ENCODE measurements at places on chromosomes 6 and 20.

- DNase-seq = peak; percentile 85
Measured at GRCh38 chr6:131819572-131820124, 11.8 kb downstream of the ENPP1 start.

- no peak for DNase-seq
Measured at GRCh38 chr6:121438869-121439268, 3.4 kb downstream of the GJA1 start.

DNA sequence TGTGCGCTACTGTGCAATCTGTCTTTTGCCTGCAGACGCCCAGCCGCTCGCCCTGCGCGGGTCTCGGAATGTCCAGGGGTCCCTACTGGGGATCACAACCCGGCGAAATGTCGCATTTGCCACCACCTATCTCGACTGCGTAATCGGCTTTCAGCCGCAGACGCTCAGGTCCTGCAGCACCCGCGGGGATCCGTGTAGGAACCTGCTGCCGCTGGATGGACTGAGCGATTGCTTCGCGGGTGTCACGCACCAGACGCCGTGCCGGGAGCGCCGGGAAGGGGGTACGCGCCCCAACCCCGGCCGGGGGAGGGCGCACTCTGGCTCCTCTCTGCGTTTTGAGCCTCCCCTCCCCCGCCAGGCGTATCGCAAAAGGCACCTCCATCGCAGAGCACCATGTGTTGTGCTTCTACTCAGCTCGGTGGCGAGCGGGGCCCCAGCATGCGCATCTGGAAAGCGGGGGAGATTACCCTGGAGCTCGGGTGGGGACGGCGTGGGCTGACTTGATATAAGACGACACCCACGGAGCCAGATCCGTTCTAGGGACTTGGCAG lies 747 bp upstream of the PTPRA start:
- peak; percentile 49 for DNase-seq

DNA sequence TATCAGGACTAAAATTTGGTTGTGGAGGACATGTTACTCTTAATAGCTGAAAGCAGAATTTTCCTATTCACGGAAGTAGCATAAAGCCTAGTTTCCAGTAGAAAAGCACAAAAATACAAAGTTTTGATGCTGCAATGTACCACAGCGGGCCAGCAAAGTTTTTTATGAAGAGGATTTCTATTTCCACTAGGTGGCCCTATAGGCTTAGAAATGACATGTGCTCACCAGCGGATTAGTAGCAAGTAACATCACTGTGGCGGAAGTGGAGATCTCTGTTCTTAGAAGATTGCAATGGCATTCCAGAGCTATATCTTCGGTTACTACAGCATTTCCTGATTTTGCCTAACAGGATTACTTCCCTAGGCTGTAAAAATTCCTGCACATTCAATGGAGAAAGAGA lies 1219.0 kb upstream of the EYS start:
- peak; percentile 4 for DNase-seq

DNA sequence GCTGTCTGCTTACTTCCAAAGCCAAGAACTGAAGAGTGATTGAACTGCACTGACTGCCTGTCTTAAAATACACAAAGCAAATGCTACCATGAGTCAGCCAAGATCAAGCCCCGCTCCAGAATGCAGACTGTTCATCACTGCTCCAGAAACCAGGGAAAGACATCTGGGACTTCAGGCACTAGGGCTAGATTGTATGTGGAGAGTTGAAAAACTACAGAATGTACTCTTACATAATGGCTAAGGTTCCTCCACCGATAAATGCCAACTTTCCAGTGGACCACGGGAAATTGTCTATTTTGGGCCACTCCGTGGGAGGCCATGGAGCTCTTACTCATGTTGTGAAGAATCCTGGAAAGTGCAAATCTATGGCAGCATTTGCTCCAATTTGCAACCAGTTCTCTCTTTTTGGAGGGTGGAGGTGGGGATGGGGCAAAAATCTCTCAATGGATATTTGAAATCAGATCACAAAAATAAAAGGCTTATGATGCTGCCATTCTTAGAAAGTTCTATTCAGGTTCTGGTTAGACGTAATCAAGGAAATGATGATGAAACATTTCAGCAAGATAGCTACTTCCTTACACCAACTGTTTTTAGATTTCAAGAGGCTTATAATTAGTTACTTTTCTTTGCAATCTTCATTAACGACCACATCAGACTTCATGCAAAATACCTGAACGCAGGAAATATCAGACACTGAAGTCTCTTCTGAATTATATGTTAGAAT lies 11.8 kb upstream of the CAP2 start:
- peak; percentile 73 for DNase-seq

- DNase-seq = no peak
Measured at GRCh38 chr20:62511915-62512610, 36.3 kb upstream of the GATA5 start.

DNA sequence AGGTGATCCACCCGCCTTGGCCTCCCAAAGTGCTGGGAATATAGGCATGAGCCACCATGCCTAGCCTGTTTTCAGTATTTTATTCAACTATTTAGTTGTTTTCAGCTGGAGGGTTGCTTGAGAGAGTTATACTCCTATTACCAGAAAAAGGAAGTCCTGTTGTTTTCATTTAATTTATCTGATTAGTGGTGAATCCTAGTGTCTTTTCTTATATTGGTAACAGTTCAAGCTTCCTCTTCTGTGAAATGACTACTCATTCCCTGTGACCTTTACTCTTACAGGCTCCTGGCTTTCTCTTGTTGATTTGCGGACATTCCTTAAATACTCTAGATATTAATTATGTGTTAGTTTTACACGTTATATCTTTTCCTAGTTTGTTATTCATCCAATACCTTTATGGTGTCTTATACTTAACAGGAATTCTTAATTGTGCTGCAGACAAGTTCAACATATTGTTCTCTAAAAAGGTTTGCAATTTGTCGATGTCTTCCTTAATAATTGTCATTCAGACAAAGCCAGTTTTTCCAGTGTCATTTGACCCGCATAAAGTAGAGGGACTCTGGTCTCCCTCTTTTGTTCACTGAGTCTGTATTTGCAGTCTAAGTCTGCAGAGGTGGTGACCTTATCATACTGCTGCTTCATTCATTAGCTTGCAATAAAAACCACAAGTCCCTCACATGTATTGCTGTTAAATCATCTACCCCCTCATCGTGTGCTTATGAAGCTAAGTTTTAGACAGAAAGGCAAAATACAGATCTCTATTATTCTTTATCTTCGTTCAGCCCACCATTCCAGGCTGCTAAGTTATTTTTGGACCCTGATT lies 51.4 kb downstream of the ZBTB9 start:
- no peak for DNase-seq

DNA sequence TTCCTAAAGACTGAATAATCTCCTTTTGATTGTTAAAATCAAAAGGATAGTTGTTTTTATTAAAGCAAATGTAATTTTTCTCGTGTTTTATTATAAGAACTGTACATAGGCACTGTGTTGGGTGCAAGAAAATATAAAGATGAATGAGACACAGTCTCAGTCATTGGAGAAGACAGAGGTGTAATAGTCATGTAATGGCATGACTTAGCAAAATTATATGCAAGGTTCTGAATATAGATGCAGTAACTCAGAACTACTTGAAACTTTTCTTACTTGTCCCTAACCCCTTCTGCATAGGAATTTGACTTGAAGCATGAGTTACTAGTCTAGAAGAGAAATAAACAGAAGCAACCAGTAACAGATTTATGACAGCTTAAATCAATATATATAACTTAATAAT lies 14.9 kb downstream of the WTAP start:
- no peak for DNase-seq

DNA sequence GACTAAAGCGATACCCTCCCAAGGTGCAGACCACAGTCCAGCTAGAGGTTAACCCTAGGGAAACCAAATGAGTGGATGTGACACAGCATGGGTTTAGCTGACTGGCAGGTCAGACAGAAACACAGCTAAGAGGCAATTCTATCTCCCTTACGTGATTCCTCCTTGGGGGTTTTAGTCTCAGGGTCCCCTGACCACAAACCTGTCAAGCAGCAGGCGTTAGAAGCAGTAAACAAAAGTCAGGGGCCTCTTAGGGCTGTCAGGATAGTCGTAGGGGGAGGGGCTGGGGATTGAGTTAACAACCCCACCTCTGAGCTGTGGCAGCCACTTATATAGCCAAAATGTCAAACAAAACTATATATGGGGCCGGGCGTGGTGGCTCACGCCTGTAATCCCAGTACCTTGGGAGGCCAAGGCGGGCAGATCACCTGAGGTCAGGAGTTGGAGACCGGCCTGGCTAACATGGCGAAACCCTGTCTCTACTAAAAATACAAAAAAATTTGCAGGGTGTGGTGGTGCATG lies 13.6 kb downstream of the KCNK5 start:
- no peak for DNase-seq

- DNase-seq = peak; percentile 45
Measured at GRCh38 chr20:47276851-47277534, 79.5 kb downstream of the ZMYND8 start.

GRCh38 chr6:142055219-142055618 lies 77.5 kb upstream of the GJE1 start:
- no peak for DNase-seq

GRCh38 chr6:125793280-125793679 lies 2.5 kb downstream of the NCOA7 start:
- no peak for DNase-seq

DNA sequence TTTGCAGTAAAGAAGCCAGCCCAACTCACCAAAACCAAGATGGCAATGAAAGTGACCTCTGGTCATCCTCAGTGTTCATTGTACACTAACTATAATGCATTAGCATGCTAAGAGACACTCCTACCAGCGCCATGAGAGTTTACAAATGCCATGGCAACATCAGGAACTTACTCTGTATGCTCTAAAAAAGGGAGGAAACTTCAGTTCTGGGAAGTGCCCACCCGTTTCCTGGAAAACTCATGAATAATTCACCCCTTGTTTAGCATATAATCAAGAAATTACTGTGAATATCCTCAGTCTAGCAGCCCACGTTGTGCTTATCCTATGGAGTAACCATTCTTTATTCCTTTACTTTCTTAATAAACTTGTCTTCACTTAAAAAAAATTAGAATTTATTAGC lies 19.4 kb upstream of the TRERF1 start:
- DNase-seq = no peak

DNA sequence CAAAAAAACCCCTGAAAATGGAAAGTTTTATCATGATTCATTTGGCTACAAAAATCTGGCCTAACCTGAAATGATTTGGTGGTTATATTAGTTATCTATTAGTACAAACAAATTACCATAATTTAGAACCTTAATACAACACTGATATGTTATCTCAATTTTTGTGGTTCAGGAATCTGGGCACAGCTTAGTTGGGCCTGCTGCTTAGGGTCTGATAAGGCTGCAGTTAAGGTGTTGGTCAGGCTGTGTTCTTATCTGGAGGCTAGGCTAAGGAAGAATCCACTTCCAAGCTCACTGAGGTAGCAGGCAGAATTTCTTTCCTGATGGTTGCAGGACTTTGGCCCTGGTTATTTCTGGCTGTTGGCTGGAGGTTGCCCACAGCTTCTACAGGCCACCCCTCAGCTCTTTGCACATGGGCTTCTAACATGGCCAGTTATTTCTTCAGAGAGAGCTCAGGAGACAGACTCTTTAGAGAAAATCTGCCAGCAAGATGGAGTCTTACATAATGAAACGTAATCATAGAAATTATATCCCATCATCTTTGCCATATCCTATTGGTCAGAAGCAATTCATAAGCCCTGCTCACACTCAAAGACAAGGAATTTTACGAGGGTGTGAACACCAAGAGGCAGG lies 11.4 kb downstream of the TRIM38 start:
- no peak for DNase-seq

DNA sequence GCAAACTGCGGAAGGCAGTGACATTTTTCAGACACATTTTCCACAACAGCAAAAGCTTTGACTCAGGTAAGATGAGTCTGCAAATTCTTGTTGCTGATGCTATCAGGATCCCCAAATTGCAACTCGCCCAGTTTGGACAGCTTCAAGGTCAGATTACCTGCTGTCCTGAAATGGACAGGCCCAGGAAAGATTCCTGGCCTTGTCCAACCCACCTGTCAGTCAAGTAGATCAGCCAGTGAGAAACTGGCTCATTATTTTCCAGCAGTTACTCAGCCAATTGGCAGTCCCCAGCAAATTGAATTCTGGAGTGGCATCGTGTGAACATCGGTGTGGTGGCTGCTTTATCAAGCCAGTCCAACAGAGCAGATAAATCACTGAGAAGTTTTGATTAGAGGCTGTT lies 84.5 kb upstream of the SNAP25 start:
- DNase-seq = no peak

DNA sequence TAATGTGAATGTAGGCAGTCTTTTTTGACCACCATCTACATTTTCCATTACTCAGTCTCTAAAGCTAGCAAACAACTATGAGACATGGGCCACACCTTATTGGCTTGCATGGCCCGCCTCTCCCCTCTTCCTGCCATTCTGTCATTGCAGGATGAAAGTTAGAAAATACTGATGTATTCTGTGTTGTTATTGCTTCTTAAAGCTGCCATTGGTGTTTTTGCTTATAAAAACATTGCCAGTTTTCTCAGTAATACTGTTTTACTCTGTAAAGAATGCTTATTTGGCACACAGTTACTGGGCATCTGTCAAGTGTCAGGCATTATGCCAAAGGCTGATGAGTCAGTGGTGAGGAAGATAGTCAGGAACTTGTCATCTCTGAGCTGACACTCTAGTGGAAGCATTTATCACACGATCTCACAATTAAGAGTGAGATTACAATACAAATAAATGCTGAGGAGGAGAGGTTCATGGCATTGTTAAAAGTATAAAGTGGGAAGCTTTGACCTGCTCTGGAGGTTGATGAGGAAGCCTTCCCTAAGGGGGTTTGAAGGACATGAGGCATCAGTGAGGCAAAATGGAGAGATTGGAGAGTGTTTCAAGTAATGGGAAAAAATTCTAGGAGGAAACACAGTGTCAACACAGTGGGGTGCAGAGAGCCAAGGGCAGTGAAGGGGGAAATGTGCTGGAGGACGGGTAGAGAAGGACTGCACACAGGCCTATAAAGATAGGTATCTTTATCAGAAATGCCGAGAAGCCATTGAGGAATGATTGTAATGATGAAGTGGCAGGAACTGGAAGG lies 14.7 kb downstream of the KLHL32 start:
- DNase-seq = peak; percentile 71

All from brain microvascular endothelial cell (primary cell).